ENCODE measurements at places on chromosomes 12 and 14.

DNA sequence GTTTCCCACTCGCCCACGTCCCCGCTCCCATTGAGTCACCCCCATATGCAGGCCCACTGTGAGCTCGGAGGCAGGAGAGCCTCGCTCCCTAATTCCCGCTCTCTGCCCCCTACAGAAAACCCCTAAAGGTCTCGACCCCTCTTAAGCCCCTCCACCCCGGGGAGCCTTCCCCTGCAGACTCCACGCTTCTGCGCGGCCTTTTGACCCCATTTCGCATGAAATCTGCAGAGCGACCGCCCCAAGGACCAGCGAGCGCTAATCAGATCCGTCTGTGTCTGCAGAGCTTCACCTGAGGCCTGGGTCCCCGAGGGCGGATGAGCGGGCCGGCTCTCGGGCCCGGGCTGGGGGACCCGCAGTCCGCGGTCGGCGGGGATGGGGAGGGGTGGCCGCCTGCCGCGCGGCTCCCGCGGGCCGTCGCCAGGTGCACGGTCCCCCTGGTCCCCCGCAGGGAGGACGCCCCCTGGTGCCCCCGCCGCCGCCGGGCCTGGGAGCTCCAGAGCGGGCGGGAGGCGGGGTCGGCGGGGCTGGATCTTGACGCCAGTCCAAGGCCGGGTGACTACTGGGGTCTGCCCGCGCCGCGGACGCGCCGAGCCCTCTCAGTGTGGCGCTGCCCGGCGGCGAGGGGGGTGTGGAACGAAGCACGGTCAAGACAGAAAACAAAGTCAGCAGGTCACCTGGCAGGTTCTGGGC, 10.1 kb downstream of the BMP4 start:
- DNase-seq, result peak; percentile 71

DNA sequence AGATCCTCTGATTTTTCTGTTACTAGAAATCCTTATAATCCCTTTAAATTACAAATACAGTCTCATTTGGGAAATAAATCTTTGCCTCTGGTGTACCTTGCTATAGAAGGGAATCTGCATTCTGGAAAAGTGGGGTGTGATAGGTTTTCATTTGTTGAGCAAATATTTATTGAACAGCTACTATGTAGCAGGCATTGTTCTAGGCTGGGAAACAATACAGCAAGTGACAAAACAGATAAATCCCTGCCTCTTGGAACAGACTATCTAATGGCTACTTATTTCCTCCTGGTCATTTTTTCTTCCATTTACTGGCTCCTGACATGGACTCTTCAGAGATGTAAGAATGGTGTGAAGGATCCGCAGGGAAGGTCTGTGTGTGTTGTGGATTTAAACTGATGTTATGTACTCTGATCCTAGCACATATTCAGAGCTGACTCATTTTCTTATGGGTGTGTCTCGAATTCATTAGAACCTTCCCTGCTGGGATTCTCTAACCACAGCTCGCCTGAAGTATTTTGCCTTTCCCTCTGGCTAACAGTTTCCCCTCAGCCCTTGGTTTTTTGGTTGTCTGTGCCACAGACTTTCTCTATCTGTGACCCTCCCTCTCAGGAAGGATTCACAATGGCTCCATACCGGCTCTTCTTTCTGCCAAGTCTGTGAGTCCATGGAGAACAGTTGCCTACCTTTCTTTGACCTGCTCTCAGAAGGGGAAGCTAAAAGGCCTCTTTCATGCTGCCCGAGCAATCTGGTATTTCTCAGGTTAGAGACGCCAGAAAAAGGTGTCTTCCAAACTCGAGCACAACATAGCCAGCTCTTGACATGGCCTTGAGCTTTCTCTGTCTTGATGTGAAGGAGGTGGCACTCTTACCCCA, 53.7 kb downstream of the TMTC2 start:
- no peak for DNase-seq

- no peak for DNase-seq
These were observed 433.8 kb downstream of the FUT8 start for GRCh38 chr14:65846196-65846868.

DNA sequence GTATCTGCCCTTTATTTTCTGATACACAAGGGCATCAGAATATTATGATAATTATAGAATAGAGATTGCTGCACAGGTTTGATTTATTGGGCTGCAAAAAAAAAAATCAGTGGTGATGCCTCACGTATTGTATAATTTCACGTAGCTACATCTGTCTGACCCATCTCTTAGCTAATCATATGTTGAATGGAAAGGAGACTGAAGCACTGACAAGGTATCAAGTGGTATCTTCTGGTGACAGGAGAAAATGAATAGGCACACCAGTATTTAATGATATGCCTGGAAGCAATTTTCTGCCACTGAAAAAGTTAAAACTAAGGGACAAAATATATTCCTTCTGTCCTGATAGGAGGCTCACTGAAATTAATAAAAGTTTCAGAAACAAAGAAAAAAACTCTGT, 837.2 kb upstream of the FBXO33 start:
- DNase-seq, result no peak

GRCh38 chr12:50203691-50204090, 36.5 kb upstream of the CERS5 start:
- DNase-seq, result no peak

DNA sequence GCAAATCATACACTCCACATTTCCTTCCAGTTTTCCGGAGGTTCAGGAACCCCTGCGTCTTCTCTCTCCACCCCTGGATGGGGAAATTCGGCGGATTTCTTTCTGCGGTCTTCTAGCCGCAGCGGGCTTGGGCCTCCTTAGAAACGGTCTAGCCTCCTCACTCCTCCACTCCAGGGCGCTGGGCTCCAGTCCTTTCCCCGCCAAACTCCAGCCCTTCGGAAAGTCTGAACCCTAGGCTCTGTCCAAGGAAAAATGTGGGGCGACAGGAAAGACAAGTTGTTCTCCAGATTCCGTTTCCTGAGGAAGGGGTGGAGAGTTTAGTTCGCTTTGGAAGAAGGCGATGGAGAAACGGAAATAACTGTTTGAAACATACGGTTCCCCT, 1.4 kb upstream of the HOXC10 start:
- no peak for DNase-seq

- DNase-seq, result no peak
These were observed 49.9 kb downstream of the MAP3K9 start for GRCh38 chr14:70759398-70759797.

DNA sequence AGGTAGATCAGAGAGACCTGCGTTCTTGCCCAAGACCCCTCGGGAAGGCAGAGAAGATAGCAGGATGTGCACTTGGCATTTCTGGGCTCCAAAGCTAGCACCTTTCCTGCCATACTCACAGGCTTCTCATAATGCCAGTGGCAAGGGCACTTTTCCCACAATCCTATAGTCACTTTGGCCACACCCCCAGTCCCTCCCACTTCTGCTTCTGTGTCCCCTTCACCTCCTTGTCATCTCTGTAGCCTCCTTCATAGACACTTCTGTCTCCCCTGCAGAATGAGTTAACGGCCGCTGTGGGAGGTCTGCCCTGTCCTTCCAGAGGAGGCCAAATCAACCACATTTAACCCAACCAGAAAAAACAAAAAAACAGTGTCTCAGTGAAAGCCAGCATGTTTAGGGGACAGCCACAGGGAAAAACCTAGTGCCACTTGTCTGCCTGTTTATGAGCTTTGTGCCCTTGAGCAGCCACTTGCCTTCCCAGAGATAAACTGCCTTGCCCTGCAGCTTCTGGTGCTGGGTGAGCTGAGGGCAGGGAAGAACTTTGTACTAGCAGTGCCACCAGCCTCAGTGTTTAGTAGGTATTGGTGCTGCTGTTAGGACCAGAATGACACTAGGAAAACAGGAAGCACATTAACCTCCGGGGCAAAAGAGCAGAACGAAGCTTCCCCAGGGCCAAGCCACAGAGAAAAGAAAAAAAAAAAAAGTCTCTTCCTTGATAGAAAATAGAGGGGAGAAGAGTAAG, 193.0 kb upstream of the PWP1 start:
- no peak for DNase-seq

DNA sequence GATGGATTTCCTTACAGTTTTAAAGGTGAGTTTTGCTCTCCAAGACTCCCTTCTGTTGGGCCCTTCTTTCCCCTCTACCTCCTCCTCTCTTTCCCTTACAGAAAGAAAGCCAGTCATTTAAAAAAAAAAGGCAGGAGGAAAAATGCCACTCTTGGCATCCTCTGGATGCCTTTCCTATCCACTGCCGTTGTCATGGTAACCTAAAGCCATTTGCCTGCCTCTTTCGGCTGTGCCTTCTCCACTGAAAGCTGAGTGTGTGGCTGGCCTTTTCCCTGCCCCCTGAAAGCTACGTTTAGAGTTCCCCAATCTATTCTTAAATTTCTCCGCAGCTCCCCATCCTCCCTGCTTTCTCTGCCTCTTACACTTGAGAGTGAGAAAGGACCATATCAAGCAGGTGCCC, 67.1 kb downstream of the TUNAR start:
- peak; percentile 93 for DNase-seq

- DNase-seq, result no peak
These were observed 371.2 kb downstream of the BTG1 start for GRCh38 chr12:91774434-91774921.

GRCh38 chr12:65319688-65320200, 41.3 kb downstream of the MSRB3 start:
- no peak for DNase-seq

GRCh38 chr14:33404964-33405574, 466.4 kb downstream of the NPAS3 start:
- peak; percentile 16 for DNase-seq

DNA sequence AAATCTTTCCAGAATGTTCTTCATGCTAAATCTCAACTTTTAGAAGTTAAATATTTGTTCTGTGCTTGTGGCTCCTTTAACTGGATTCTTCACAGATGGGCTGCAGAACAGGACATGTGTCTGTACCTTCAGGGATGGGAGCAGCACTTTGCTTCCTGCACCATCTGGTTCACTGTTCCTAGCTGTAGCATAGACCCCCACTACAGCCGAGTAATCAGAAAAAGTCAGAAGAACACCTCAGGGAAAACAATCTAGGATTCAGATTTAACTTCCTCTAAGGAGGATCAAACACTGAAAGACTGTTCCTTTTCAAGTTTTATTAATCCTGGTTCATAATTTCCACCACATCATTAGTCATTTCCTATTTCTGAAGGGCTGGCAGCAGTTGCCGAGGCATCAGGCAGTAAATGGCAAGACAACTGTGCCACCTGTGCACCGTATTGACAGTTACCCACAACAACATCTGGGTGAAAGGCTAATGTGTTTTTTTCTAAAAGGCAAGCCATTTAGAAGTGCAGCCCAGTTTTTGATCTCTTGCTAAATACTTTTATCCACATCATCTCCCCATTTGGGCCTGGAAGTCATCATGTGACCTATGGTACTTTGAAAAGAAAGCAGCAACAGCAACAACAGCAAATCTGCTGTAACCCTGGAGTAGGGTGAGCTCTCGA, 212.8 kb upstream of the BMP4 start:
- no peak for DNase-seq

DNA sequence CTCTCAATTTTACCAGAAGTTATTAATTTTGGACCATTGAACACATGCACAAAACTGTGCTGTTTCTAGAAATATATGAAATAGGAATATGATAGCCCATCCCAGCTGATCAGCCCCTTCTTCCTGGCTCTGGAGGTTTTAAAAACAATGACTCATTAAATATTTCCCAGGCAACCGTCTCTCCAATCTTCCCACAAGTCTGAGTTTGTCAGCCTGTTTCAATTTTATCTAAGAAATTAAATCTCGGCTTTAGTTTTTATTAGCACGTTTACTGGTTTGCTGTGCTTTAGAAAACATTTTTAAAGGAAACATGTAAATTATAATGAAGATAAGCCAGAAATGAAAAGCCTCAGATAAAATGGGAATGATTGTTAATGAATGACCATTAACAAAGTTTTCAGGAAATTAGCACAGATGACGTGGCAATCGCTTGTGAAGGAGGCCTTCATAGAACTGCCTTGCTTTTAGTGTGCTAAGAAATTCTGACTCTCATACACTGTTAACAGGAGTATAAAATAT, 89.3 kb upstream of the RAP1B start:
- DNase-seq, result no peak

DNA sequence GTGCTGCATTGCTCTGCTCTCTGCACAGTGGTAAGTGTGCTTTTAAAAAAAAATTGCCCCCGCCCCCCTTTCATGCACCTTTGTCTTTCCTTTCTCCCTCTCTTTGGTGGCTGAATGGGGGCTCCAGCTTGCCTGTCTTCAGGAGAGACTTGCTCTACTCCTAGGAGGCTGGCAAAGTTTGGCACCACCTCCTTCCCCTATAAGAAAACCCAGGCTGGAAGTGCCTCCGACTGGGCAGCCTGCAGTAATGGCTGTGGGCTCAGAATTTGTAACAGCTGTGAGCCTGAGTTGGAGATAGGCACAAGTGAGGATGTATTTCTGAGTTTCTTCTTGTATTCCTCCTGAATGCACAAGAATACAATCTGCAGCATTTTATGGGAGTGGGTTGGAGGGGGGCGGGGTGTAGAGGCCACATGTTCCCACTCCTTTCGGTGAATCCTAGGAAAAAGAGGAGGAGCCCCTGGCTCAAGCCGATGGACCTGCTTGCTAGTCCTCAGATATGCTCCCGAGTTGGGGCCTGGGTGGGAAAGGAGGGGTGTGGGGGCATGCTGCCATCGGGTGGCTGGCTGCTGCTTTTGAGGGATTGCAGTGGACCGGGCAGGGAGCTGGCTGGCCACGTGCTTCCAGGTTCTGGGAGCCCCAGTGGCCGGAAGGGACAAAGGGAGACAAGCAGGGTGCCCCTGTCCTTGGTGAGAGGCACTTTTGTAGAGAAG, 124.3 kb downstream of the TSPAN9 start:
- no peak for DNase-seq

GRCh38 chr12:47746523-47746922, 12.2 kb downstream of the RAPGEF3 start:
- no peak for DNase-seq

GRCh38 chr12:71756054-71756690, 1.5 kb downstream of the RAB21 start:
- DNase-seq, result no peak

GRCh38 chr14:52266782-52267181, 716 bp upstream of the PTGDR start:
- no peak for DNase-seq

DNA sequence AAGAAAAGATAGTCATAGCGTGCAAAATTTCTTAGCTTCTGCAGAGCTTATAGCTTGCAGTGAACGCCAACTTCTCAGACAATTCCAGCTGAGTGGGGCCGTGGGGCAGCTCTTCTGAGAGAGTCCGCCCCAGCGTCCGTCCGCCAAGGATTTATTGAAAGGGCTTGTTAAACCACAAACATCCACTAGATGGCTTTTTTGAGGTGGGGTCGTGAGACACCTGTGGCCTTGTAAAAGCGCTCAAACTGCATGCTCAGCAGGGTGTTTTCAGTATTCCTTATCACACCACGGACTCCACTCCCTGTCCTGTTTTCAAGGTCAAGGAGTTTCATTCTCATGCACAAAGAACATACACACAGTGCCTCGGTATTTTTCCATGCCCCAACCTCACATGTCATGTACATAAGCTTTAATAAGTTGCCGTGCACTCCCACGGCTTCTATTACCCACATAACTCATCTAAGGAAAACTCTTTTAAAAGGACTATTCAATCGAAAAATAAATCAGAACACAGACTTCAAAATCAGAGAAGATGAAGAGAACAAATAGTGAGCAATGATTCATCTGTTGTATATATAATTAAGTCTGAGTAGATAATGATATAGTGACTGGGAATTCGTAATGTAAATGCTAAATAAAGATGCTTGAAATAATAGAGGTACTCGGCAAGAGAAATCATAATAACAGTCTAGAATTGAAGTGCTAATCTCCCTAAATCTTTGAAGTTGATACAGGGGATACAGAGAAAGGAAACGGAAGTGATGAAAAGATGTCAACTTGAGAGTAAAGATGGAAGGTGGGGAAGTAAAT, 46.7 kb downstream of the WBP11 start:
- peak; percentile 73 for DNase-seq
